ENCODE measurements at places on chromosomes 13 and 19. TPM values are rescaled to one million over a fixed set of nuclear protein-coding genes. Genes with fewer than 3 reads are reported as not detected.

GRCh38 chr13:83117046-83117445 lies 765.2 kb downstream of the SLITRK1 start:
- no peak for DNase-seq

The PCSK4 gene
- total RNA-seq = 14.6 TPM

The RHPN2 gene
- total RNA-seq = 46.2 TPM

GRCh38 chr19:46365561-46365960 lies 18.7 kb downstream of the PPP5C start:
- DNase-seq = no peak

The HSH2D gene
- 111 TPM for total RNA-seq
